ENCODE measurements at places on chromosomes 12 and 14.

DNA sequence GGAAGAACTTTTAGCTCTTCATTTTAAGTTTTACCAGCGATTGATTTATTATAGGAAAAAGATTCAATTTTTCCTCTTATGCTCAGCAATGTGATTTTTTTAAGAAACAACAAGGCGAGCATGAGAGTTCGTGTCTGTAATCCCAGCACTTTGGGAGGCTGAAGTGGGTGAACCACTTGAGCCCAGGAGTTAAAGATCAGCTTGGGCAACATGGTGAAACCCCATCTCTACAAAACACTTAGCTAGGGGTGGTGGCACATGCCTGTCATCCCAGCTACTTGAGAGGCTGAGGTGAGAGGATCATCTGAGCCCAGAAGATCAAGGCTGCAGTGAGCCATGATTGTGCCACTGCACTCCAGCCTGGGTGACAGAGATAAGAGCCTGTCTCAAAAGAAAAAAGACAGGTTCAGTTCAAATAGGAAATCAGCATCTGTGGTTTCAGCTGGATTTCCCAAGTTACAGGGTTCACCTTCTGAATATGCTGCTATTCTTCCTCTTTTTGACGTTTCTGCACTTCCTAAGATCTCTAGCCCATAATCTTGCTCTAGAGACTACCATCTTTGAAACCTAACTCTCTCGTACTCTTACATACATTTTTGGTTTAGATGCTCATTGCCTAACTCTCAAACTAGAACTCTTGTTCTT, 274.7 kb downstream of the SEC23A start:
- no peak for DNase-seq

DNA sequence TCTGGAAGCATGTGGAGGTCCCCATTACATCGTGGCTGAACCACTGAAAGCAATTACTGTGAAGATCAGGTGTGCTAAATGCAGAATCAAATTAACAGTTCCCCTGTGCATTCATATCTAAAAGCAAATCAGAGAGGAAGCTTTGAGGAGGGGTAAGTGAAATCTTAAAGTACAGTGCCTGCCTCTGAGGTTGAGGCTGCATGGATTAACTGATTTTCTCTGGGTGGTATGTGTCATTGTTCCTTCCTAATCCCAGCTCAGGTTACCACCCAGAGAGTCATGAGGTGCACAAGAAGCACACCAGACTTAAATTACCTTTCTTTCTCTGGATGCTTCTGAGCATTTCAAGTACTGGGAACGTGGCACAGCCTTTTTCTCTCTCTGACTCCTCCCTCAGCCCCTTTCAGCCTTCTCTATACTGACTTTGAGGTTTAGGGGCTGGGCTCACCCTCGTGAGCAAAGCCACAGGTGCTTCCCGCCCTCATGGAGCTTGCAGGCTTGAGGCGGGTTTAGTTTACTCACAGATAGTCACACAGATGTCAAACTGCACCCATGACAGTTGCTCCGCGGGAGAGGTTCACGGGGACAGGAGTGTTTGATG, 237.6 kb upstream of the CRY1 start:
- DNase-seq = no peak

GRCh38 chr14:62181591-62181990, 419.4 kb downstream of the SNAPC1 start:
- no peak for DNase-seq

- no peak for DNase-seq
These were observed 17.3 kb upstream of the ABHD12B start for GRCh38 chr14:50854521-50854920.

- DNase-seq = no peak
These were observed 3.0 kb downstream of the B4GALNT1 start for GRCh38 chr12:57629897-57630471.

- peak; percentile 86 for DNase-seq
These were observed at the start of gene LGALS3 for GRCh38 chr14:55129086-55129427. Gene LGALS3, plus strand, starts transcription at chr14:55129252. Its CDS starts 8,122 bp downstream, at chr14:55137374.

Measured in GM10248 (cell line).